ENCODE measurements at places on chromosomes 1 and 21.

- peak; percentile 85 for DNase-seq
Measured at GRCh38 chr1:97137862-97138514, 416.4 kb downstream of the PTBP2 start.

GRCh38 chr1:208150833-208151458 is 93.2 kb downstream of the PLXNA2 start:
- DNase-seq: no peak

GRCh38 chr1:222373216-222373615 is 174.7 kb downstream of the HHIPL2 start:
- DNase-seq: no peak

GRCh38 chr1:78275906-78276685 is 214.7 kb upstream of the PTGFR start:
- no peak for DNase-seq

DNA sequence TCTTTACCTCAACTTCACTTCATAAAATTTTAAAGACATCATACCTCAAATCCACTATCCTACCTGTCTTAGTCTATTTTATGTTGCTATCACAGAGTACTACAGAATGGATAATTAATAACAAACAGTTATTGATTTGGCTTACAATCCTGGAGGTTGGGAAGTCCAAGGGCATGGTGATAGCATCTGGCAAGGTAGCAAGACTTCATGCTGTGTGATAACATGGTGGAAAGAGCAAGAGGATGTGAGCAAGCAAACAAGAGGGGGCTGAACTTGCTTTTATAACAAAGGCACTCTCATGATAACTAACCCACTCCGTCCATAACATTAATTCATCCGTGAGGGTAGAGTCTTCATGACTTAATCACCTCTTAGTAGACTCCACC is 33.8 kb downstream of the C21orf91 start:
- DNase-seq: no peak

Data from Kasumi-1 (cell line).